ENCODE measurements at places on chromosomes 3 and 15.

DNA sequence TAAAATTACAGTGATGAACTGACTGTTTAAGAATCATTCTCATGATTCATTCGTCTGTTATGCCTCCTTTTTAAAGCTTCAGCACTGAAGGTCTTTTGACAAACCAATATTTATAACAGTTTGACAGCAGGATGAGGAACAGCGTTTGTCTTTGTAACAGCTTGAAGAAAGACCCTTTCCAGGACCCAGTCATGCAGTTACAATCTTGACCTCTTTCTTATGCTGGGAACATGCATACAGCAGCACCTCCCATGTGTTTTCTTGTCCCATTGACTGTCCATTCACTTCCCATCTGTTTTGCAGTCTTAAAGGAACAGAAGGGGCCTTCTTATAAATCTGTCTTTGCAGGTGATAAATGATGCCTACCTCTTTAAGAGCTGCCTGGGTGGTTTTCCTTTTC lies 87.2 kb downstream of the OPA1 start:
- no peak for DNase-seq

GRCh38 chr3:137041686-137042085 lies 83.9 kb downstream of the IL20RB start:
- DNase-seq = no peak

DNA sequence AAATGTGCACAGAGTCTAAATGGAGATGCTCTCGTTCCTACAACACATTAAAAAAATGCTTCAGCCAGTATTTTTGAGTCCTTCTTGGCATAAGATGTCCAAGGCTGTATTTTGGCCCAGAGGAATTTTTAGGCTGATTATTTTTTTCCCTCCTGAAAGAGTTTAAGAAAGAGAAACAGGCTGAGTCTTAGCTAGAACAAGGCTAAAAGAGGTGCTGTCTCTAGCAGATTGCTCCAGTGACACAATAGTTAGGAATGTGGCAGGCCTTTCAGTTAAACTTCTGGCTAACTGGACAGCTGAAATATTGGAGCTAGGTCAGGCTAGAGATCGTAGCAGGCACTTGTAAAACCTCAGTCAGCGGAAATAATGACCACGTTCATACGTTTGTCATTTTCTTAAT lies 271.4 kb upstream of the RARB start:
- DNase-seq = no peak

DNA sequence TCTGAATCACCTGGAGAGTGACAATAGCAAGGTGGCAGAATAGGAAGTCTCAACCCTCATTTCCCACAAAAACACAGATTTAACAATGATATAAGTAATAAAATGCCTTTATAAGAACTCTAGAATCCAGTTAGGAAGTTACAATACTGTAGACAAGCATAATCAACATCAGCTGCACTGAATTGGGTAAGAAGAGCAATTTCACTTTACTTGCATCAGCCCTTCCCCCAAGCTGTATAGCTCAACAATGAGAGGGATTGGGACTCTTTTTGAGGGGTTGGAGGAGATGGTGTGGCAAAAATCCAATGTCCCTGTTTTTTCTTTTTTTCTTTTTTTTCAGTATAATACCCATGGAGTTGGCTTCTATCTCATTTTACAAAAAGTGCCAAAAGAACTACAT lies 63.1 kb downstream of the SERP1 start:
- no peak for DNase-seq

- no peak for DNase-seq
Measured at GRCh38 chr15:93983526-93983925, 247.8 kb upstream of the MCTP2 start.

DNA sequence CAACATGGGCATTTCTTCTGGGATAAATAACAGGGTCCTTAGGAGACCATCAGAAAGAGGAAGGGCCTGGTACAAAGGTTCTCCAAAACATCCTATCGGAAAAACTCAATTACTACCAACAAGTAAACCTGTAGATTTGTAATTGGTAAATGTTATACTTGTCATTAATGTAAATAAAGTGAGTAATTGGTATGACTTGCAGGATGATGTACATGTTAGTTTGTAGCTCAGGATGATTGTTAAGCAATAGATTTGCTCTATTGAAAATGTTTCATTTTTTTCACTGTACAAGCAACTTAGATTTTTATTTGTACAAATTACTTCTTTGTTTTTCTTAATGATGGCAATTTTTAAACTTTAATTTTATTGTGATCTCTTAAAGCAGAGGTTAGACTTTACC lies 3.8 kb upstream of the SCG5 start:
- DNase-seq = no peak

- no peak for DNase-seq
Measured at GRCh38 chr3:86743233-86743632, 247.7 kb downstream of the VGLL3 start.

DNA sequence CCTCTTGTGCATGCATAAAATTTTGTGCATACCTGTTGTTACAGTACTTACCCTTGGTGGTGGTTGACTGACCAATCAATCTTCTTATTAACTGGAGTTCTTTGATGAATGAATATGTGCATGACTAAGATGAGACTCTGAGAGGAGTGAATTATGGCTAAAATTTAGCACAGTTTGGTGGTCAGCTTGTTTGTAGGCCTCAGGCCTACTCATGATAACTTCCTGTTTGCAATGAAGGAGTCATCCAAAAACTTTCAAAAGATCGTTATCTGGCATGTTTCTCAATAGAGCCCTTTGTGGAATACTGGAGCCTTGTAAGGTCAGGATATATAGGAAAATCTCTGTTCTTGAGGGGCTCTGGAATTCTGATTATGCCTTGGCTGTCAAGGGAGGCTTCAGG lies 66.5 kb downstream of the LEKR1 start:
- DNase-seq = no peak

GRCh38 chr3:191792580-191792979 lies 331.6 kb downstream of the PYDC2 start:
- DNase-seq = no peak

GRCh38 chr3:54056521-54056920 lies 65.8 kb upstream of the CACNA2D3 start:
- no peak for DNase-seq

DNA sequence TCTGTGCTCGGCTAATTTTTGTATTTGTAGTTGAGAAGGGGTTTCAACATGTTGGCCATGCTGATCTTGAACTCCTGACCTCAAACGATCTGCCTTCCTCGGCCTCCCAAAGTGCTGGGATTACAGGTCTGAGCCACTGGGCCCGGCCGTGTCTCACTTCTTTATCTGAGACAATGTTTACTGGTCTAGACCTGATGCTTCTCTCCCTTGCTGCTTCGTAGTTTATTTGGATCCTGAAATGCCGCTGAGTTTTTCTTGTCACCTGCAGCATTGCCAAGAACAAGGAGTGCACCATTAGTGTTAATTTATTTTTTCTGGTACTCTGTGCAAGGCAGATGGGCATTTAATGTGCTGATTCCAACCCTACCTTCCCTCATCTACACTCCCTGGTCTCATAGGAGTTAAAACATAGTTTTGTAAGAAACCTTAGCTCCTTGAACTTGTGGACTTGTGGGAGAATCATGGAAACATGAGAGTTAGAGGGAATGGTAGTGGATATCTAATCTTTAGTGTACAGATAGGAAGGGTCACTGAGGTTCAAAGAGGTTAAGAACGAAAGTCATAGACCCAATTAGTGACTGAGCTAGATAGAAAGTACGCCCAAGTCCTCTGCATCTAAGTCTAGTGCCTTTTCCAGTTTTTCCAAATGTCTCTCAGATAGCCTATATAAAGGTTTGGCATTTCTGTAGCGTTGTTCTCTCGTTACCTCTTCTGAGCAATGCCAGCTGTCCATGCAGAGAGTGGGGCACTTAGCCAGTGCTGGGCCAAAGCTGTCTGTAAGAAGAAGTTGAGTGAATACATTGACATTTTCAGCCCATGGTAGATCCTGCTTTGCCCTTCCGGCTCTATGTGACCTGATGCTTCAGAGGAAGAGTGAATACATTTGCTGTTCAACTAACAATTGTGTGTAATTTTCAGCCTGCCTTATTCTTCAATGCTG lies 244.1 kb downstream of the LPP start:
- no peak for DNase-seq

DNA sequence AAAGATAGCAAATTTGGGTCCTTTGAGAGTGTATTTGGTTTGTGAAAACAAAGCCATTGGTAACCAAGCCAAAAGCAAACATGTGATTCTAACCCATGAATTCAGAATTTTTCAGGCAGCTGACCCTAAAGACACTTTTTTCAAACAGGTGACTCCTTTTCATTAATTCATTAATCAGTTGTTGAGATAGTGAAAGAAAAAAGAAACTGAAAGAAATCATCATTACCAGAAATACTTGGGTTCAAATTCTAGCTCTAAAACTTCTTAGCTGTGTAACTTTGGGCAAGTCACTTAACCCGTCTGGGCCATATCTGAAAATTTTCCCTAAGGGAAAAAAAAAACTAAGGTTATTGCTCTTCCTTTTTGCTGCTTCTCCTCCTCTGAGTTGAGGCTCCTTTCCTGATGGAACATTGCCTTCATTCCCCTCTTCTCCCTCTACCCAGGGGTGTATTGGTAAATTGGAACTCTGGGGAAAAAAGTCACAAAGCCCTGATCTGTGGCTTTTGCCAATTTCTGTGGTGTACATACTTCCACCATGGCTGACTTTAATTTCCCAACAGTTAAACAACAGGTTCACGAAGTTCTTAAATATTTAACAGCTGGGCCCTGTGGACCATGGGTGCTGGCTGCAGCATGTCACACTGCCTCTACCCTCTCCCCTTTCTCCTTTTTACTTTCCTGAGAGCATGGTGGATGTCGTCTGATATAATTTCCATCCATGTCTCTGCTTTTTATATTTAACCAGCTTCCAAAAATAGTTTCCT lies 120.3 kb downstream of the ASB7 start:
- no peak for DNase-seq

- no peak for DNase-seq
Measured at GRCh38 chr3:71055257-71056001, 528.1 kb downstream of the FOXP1 start.

DNA sequence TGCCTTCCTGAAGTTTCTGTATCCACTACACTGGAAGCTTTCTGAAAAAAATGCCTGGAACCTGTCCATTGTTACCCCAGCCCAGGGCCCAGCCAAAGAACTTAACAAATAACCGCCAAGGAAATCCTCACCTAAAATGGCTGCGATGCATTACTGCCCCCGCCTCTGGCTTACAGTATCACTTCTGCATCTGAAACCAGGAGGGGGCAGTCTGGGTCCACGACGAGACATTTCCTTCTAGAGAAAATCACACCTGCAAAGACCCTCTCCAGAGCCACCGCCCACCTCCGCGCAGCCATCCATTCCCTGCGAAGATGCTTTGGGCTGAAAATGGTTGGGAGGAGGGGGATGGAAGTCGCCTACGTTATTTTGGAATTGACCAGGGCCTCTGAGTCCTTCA lies 22.4 kb upstream of the CELF6 start:
- no peak for DNase-seq

DNA sequence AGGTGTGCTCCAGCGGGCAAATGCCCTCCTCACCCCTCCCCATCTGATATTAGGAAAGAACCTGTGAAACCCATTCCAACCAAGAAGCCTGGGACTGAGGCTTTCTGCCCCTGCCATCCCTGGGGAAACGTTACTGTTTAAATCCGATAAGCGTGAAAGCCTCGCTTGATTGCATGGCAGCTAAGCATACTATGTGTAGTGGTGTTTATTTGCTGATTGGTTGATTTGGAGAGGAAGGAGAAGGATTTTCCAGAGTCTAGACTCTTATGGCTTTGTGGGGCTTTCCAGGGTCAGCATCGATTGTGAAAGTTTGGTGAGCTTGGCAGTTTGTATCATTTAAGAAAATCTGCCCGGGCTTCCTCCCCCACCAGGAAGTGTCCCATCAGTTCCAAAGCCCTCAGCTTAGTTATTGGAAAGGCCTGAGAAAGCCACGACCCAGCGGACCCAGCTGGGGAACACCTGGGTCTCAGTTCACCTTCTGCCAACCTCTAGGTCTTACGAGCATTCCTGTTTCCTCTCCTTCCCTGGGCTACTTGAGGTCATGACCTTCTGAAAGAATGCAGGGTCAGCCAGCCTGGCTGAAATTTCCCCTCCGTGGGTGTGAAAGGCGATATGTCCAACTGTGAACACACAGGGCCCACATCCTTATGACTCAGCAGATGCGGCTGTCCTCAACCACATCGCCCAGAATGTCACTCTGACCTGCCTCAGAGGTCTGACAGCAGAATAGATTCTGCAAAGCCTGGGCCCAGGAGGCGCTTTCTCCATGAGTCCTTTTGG lies 62.8 kb upstream of the HERC1 start:
- DNase-seq = no peak

- peak; percentile 24 for DNase-seq
Measured at GRCh38 chr15:37880009-37880834, 54.2 kb upstream of the TMCO5A start.

DNA sequence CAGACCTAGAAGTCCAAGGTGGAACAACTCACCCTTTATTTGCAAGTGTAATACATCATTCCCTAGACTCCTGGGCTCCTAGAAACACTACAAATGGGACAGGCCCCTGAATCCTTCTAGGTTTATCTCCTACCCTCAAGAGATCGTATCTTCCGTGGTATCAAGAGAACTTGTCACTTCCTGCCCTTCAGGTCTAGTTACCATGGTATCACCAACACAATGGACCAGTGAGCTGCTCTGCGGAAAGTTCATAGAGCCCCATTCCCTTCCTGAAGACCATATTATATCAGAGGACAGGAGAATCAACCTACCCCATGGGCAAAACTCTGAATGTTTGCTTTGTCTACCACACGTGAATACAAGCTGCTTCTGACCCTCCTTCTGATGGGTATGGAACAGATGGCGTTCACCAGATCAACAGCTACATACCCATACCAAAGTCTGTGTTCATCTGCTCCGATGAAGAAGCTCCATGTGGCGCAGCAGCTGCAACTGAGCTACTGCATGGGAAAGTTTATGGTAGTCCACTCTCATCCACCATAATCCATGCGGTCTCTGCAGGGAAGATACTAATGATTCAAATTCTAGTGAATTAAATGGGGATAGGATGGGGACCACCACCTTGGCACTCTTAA lies 84.6 kb upstream of the KLF13 start:
- DNase-seq = no peak

DNA sequence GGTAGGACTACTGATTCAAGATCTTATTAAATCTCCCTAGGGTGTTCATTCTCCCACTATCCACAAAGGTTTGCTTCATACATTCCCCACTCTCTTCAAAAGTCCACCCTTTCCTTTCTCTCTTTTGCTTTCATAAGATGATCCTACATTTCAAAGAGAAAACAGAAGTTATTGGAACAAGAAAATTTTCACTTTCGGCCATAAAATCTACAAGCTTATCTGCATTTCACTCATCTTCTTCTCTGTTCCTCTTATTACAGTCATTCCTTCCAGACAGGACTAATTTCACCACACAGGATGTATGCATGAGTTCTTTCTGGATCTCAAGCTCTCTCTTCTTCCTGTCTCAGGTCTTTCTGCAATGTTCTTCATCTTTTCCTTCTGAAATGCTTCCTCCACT lies 238.7 kb downstream of the ISL2 start:
- no peak for DNase-seq

- DNase-seq = no peak
Measured at GRCh38 chr3:123018683-123019082, 8.9 kb downstream of the SEMA5B start.
